Renal pelvis (tissue), 12 donors: ENCODE measurements at places on chromosomes 16 and 17. TPM values are rescaled to one million over a fixed set of nuclear protein-coding genes. Genes with fewer than 3 reads are reported as not detected.

C17orf78 gene
- polyA plus RNA-seq = 0.10 TPM

- DNase-seq = no peak
Observed at GRCh38 chr17:13084420-13084819, 66.6 kb upstream of the ELAC2 start.

GRCh38 chr16:19329932-19330331 is 44.4 kb downstream of the CLEC19A start:
- no peak for DNase-seq

- no peak for DNase-seq
Observed at GRCh38 chr16:89944773-89945172, 3.8 kb upstream of the DEF8 start.
